ENCODE measurements at places on chromosomes 3 and 15.

DNA sequence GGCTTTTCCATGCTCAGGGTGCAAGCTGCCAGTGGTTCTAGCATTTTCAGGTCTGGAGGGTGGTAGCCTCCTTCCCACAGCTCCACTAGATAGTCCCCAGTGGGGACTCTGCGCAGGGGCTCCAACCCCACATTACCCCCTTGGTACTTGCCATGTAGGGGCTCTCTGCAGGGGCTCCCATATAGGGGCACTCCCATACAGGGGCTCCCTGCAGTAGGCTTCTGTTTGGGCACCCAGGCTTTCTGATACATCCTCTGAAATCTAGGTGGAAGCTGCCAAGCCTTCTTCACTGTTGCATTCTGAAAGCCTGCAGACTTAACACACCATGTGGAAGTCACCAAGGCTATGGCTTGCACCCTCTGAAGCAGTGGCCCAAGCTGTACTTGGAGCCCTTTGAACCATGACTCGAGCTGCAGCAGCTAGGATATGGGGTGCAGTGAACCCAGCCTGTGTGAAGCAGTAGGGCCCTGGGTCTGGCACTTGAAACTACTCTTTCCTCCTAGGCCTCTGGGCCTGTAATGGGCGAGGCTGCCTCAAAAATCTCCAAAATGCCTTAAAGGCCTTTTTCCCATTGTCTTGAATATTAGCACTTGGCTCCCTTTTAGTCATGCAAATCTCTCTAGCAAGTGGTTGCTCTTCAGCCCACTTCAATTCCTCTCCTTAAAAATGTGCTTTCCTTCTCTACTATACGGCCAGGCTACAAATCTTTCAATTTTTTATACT lies 96.4 kb downstream of the TPRA1 start:
- no peak for DNase-seq

DNA sequence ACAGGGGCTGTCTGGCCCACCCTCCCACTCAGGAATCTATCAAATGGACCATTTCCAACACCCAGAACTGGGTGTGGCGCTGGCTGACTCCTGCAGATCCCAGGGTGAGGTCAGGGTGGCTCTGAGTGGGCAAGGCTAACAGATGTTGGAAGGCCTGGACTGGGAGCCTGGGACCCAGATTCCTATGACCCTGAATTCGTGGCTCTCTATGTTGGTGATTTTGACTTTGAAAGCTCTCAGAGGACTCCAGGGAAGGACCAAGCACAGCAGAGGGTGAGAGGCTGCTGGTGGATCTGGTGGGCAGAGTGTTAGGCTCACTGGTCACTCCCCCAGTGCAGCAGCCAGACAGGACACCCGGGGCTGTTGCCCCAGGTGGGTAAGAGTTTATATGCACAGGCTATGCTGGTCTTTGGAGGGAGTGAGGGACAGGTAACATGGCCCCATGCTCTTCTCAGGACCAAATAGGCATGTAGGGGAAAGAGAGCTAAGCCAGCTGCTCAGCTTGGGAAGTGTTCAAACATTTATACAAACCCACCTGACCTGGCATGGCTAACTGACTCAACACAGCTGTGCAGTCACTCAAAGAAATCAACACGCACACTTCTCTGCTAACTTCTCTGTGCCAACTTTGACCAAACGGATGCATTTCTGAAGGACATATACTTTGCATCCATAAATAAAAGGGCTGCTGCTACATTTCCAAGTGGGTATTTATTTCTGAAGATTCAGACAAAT lies 62.6 kb upstream of the RAB6B start:
- DNase-seq, result no peak

GRCh38 chr3:120275618-120276017 lies 9.4 kb downstream of the GPR156 start:
- no peak for DNase-seq

DNA sequence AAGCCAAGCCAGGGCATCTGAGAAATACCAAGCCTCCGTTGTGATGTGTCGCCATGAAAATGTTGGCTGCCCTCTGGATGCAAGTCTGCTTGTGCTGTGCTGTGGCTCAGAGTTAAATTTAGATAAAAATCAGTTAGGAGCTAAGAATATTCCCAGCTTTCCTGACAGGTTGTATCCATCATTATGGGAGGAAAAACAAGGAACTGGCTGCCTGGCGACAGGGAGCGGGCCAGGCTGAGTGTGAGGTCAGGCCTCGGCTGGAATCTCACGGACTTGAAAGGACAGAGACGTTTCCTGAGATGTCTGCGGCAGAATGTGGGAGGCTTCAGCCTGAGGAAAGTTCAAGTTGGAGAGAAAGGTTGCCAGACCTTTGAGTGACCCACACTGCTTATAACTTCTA lies 213.8 kb downstream of the THSD4 start:
- DNase-seq, result no peak

DNA sequence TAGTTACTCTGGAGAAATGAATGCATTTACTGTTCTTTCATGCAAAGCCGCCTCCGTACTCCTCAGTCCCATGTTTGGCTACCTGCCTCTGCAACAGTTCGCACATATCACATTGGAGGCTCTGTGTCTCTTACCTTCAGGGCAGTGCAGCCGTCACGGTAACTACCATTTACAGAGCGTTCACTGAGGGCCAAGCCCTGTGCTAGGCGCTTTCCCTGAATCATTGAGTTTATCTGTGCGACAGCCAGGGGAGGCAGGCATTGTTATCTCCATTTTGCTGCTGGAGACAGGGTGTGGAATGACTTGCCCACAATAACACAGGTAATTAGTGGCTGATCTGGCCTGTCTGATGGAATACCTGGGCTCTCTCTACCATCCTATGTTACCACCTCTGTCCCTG lies 115.0 kb downstream of the THSD4 start:
- DNase-seq, result no peak

- DNase-seq, result no peak
Observed at GRCh38 chr15:23797747-23798446, 110.8 kb upstream of the NDN start.

DNA sequence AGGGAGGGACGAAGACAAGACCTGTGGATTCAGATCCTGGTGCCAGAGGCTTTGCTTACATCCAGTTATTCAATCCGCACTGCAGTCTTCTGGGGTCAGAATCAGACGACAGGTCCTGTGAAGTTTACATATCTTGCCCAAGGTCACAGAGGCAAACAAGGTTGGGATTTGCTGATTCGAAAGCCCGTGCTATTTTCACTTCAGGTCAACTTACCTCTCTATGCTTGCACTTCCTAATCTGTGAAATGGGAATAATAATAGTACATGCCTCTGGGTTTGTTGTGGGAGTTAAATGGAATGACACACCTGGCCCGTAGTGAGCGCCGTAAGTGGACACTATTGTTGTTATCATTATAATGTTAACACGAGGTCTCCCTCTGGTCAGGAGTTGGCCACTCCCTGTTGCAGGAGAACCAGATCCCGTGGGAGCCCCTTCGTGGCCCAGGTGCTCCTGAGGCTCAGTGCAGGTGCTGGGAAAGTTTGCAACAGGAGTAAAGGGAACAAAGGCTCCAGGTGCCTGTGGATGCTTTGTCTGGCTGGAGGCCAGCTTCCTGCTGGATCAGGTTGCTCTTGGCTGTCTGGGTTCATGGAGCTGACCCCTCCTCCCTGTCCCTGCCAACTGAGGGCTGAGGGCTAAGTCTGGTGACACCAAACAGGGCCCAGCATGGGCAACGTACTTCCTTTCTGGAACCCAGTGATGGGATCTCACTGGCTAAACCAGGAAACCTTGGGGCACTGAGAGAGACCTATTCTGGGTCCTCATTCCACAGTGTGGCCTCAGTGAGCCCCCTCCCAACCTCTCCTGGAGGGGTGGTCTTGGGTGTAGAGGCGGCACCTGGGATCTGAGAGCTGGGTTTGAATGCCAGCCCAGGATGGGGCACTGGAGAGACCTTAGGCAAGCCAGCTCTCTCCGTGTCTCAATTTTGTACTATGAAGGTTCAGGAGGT lies 40.1 kb upstream of the SEMA4B start:
- no peak for DNase-seq

GRCh38 chr3:72441284-72441994 lies 406.8 kb downstream of the SHQ1 start:
- no peak for DNase-seq

DNA sequence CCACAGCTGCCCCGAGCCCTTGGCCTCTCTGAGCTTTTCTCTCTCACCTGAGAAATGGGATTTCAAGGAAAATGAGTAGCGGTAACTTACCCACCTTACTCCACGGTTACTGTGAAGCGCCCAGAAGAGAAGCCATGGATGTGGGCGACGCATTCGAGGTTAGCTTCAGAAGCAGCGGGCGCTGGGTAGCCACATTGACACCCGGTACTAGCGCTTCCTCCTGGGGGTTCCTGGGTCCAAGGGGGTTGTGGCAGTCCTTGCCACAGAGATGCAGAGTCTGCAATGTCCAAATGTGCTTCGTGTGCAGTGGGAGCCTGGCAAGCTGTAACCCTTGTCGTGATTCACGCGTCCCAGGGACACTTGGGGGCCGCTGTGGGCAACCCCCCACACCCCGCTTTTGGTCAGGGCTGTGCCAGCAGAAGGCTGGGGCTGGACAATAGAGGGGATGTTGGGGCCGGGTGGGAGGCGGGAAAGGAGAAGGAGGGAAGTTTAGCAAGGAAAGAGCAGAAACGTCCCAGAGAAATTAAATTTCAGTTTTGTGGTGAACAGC lies 41.4 kb upstream of the FURIN start:
- no peak for DNase-seq

DNA sequence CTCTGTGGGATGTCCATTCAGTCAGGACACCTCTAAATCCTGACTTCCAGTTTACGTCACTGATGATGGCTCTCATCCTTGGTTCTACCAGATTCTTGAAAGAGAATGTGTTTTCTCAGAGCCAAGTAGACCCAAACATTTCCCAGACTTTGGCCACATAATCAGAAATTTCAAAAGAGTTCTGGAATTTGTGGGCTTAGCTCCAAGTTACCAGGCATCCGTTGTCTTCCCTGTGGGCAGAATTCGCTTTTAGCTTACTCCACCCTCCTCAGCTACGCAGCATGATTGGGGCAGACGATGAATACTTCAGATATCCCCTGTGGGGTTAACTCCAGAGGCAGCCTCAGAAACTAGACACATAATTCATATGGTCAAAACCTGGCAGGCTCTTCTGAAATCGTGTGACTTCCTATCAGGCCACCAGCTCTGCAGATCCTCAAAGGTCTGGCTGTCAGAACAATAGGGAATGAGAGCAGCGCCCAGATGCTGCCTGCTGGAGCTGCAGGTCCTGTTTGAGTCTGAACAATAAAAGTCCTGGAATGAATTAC lies 30.6 kb downstream of the CRTC3 start:
- DNase-seq, result no peak

- no peak for DNase-seq
Observed at GRCh38 chr3:64856106-64856505, 168.3 kb upstream of the ADAMTS9 start.

All from H54 (cell line).